ENCODE measurements at places on chromosomes 7 and 10.

DNA sequence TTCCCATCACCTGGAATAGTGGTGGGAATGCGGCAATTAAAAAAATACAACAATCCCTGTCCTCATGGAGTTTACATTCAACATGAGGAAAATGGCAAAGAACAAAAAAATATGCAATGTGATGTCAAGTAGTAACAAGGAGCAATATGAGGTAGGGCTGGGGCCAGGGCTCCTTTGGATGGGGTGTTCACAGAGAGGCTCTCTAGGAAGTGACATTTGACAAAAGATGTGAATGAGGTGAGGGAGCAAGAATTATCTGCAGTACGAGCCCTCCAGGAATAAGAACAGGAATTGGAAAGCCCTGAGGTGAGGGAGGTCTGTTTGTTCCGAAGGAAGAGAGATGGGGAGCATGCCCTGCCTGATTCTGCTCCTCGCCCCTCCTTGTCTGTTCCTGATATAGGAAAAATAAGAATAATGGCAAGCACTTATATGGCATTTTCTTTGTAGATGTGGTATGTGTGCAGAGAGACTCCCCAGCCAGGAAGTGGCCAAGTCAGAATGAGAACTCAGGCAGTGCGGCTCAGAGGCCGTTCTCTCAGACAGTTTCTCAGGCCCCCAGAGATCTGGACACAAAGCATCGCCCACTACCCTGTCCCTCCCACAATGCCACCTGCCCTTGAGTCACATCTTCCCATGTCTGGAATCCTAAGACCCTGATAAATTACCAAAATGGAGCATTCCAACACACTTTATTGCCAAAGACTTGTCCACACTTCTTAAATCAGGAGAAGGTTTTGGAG, 105.6 kb downstream of the APBB1IP start:
- no peak for DNase-seq

DNA sequence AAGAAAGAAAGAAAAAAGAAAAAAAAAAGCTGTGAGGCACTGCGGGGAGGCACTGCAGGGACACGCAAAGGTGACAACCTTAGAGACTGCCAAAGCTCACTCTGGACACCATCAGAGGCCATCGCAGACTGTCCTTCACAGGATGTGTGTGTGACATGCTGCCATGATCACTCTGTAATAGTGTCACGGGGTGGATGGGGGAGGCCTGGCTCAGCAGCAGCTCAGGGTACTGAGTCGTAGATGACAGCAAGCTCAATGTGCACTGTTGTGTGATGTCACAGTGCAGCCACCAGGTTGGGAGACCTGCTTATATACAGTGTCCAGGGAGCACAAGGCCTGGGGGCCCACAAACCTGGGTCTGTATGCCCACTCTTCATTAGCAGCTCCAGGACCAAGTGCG, 83.3 kb downstream of the SLIT1 start:
- DNase-seq, result no peak

DNA sequence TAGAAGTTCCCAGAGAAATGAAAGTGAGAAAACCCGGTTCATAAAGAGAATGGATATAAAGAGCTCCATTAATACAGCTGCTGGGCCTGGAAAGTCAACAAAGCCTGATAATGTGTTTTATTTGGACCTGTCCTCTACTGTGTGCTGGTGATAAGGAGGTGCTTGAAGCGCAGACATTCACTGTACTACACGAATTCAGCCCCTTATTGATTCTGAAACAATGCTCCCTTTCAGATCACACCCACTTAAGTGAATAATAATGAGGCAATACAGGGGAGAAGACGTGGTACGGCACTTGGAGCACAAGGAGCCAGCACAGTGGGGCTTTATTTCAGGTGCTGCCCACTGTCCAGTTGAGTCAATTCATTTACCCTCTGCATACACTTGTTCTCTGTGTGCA, 260.8 kb downstream of the FGFR2 start:
- DNase-seq, result peak; percentile 89

DNA sequence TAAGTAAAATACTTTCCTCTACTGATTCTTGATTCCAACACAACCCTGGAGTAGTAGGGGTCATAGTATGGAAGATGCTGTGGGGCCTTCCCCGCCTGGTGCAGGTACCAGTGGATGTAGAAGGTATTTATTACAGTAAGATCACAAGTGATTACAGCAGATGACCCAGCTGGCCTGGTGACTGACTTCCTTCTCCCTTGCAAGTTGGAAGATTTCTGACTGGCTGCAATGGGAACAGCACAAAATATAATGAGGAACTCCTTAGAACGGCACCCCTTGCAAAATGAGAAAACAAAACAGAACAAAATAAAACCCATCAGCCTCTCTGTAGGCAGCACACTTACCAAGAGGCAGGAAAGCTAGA, 61.7 kb upstream of the TARP start:
- no peak for DNase-seq

DNA sequence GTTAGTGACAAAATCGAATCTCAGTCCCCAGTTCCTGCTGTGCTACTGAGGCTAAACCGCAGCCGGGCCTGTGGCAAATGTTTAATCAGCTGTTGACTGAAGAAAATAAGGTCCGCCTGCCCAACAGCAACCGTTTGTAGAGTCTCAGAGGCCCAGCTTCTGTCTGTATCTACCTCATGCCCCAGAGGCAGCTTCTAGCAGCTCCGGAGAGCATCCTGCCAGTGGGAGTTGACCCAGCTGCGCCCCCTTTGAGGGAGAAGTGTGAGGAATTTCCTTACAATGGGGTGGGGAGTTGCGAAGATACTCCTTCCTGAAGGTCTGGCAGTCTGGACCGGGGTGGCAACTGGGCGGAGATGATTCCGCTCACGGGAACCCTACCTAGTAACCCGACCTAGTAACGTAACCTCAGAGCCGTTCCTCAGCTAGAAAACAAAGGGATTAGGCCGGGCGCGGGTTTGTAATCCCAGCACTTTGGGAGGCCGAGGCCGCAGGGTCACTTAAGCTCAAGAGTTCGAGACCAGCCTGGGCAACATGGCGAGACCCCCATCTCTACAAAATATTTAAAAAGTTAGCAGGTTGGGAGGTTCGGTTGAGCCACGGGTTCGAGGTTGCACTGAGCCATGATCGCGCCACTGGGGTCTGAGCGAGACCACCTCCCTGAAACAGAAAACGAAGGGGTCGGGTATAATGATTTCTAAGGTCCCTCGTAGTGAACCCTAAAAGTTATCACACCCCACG, 846 bp upstream of the ZNF775 start:
- peak; percentile 85 for DNase-seq

GRCh38 chr10:24793648-24794379, 70.1 kb upstream of the ARHGAP21 start:
- DNase-seq, result no peak

DNA sequence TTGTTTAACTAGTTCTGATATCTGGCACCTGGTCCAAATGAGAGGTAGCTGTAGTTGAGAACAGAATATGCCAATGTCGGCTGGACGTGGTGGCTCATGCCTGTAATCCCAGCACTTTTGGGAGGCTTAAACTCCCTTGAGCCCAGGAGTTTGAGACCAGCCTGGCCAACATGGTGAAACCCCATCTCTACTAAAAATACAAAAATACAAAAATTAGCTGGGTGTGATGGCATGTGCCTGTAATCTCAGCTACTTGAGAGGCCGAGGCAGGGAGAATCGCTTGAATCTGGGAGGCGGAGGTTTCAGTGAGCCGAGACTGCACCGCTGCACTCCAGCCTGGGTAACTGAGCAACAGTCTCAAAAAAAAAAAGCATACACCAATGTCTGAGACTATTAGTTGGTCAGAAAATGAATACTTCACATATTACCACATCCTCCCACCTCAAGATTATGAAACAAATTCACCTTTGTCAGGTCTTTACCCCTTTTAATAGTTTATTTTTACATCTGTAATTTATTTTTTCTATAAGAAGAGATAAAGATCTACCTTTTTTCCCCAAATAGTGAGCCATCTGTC, 38.8 kb downstream of the EPC1 start:
- DNase-seq, result no peak

DNA sequence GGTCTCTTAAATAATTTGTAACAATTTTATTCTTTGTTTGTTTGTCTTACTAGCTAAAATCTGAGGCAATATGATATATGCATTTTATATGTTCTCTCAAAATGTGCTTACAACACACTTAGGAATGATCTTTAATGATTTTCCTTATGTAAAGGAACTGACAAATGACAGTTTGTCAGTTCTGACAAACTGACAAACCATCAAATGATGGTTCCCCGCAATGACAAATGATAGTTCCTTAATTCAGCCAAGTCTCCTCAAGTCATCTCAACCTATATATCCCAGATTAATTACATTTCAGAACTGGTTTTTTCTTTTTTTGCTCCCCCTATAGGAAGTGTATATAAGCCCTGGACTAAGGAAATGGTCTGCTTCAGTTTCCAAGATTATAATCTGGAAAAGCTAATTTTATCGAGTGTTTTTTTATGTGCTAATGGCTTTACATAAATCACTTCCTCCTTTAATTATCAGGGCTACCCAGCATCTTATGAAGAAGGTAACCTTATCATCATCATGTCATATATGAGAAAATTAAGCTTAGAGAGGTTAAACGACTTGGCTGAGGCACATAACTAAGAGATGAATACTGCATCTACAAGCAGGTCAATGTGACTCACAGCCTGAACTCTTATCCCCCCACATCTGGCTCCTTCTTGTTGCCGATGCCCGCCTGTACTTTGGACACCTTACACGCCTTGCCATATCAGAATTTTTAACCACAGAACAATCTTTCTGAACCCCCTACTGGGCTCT, 75.1 kb downstream of the RELN start:
- no peak for DNase-seq

DNA sequence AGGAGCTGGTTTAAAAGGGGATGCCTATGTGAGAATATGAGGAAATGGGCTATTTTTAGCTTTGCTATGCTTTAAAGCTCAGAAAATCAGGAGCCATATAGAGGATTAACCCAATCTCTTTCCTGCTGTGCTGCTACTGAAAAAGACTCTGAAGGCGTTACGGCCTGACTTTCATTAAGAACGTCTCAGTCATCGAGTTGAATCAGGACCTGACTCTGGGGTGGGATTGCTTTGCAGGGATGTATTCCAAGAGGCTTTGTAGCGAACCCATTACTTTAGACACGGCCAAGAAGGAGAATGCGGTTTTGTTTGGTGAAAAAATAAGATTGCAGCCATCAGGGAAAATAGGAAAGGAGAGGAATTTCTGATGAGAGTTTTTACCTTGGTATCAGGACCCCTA, 426.9 kb downstream of the CCSER2 start:
- DNase-seq, result no peak

DNA sequence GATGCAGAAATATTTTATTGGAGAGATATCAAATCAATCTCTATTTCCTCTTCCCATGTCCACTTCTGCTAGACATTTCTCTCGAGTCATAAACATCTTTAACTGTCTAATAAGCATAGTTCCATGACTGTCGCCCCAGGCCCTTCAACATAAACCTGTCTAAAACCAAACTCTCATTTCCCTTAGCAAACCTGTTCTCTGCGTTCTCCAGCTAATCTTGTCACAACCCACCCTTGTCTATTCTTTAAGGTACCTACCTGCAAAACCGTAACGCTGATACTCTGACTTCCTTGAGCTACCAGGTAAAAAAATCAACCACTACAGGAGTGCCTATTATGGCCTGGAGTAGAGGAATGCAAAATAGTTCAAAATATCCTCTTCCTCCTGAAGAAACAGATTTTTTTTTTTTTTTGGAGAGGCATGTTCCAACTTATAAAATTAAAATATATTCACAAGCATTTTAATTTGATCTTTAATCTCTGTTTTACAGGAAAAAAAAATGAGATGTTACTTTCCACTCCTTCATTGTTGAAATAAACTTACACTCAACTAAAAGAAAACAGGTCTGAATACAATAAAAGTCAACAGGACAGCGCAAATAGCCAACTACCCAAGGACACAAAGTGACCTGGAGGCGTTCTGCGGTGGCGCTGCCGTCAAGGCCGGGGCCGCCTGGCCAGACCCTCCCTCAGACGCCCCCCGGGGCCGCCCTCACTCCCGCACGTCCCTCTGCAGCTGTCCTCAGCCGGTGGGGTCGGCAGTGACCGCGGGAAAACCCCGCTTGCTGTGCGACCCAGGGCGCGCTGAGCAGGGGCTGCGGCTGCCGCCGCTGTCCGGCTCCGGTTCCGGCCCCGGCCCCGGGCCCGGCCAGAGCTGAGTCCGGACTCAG, 765 bp downstream of the SLC25A40 start:
- DNase-seq, result peak; percentile 64

GRCh38 chr10:25063644-25064043, 47.2 kb downstream of the THNSL1 start:
- no peak for DNase-seq

DNA sequence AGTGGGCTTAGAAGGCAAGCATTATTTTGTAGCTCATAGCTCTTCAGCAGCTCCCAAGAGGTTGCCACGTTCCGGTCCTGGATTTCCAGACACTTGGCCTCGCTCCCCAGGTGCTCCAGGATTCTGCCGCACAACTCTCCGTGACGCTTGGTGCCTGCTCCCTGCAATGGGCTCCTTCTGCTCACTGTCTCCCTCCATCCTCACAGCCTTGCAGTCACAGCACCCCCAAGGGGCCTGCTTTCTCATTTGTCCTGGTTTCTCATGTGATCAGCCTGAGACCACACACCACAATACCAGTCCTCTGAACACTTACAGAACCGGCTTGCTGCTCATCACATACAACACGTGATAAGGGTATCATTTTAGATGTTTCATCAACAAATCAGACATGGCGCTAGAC, 9.8 kb downstream of the IGFBP3 start:
- no peak for DNase-seq

DNA sequence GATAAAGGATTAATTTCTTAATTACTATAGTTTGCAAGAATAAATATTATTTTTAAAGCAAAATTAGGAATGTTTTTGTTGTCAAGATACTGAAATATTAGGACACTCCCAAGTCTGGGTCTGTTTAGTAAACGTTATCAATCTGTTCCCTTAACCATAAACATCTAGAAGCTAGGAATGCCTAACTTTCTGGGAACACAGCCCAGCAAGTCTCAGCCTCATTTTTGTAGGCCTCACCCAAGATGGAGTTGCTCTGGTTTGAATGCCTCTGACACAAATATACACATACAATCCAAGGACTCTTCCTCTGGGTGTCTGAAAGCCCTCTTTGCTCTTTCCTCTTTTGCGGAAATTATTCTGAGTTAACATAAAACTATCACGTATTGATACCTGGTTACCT, 487.4 kb upstream of the CELF2 start:
- DNase-seq, result no peak
